ENCODE measurements at places on chromosomes 13 and 19. TPM values are rescaled to one million over a fixed set of nuclear protein-coding genes. Genes with fewer than 3 reads are reported as not detected.

DNA sequence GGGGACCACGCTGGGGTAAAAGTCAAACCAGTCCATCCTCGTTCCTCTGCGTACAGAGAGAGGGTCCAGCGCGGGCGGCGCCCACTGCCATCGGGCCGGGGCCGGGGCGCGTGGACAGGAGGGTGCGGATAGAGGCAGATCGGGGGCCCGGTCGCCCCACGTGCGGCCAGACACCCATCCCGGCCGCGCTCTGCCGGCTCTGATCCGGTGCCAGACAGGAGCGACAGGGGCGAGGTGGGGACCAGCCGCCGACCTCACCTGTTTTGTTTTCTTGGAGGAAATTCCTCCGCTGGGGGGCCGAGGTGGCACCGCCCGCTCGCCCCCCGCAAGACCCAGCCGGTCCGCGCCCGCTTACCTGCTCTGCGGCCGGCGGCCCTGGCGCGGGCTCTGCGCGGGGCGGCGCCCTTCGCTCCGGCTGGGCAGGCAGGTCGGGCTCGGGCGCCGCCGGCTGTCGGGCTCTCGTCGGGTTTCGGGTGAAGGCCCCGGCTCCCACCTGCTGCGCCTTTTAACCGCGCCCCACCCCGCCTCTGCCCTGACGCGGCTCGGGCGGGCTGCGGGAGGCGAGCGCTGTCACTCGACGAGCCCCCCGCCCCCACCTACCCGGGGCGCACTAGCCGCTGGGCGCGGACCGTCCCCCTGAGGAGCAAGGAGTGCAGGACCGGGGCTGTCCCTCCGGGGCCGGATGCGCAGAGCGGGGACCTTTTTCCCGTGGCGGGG is at the start of gene GJB6:
Gene GJB6, minus strand, starts transcription at position 481 of the 717 bp plus-strand sequence. CDS start 8,839 bp downstream, outside the sequence.
- H3K27ac ChIP-seq, result peak within 1 kb of the TSS; percentile 39
- H3K4me1 ChIP-seq, result peaks cover 7% of the 10 kb centered on the region
- H3K36me3 ChIP-seq, result no peaks in the 10 kb centered on the region
- H3K27me3 ChIP-seq, result peaks cover 50% of the 10 kb centered on the region

- no peak overlapping the region for H3K4me3 ChIP-seq
- no peaks in the 10 kb centered on the region for H3K4me1 ChIP-seq
- no peaks in the 10 kb centered on the region for H3K27me3 ChIP-seq
- peaks cover 59% of the 10 kb centered on the region for H3K36me3 ChIP-seq
These were observed 28.7 kb upstream of the EPHX3 start for GRCh38 chr19:15260939-15261338.

DNA sequence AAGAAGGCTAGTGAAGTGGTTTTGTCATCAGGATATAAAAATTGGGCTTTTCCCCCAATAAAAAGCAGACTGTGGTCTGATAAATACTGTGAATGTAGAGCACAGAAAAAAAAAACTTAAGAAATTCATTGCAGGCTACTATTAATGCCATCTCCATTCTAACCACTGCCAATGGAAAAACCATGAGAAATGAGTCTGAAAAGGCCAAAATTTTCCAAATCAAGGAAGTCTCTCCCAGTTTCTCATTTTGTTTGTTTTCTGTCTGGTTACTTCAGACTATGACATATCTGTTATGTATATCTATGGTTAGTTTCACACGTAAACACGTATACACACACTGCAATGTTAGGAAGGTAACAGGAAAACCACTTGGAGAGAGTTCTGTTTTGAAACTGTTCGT is 193.6 kb upstream of the TSC22D1 start:
- no peak for DNase-seq
- peaks cover 7% of the 10 kb centered on the region for H3K27me3 ChIP-seq
- no peak overlapping the region for H3K27ac ChIP-seq
- no peaks in the 10 kb centered on the region for H3K36me3 ChIP-seq

DNA sequence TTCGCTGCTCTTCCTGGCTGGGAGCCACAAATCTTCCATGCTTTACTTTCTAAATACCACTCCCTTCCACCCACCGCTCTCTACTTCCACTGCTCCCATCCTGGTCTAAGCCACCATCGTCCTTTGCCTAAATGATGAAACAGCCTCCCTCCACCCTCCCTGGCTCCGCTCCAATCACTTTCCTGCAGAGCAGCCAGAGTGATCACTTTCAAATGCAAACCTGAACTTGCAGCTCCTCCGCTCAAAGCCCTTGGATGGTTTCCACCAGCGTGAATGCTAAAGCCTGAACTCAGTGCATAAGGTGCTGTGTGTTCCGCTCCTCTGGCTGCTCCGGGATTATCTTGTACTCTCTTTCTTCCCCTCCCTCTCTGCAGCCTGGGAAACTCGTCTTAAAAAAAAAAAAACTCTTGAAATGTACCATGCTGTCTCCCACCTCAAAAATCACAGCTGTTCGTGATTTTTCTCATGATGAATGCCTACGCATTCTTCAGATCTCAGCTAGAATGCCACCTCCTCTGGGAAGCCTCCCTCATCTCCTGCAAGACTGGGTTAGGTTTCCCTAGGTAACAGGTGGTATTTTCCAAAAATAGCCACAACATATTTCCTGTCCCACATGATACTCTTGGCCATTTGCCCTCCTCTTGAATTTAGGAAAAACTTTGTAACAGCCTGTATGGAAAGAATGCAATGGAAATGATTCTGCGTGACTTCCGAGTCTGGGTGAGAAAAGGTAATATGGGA is 3.7 kb upstream of the SIN3B start:
- peaks cover 24% of the 10 kb centered on the region for H3K27me3 ChIP-seq
- DNase-seq, result no peak
- no peaks in the 10 kb centered on the region for H3K36me3 ChIP-seq
- H3K4me1 ChIP-seq, result peaks cover 14% of the 10 kb centered on the region
- H3K27ac ChIP-seq, result no peak overlapping the region

GRCh38 chr19:43700395-43701000 is 15.4 kb upstream of the IRGC start:
- no peaks in the 10 kb centered on the region for H3K36me3 ChIP-seq
- peak overlapping the region; percentile 81 for H3K27ac ChIP-seq
- peak overlapping the region; percentile 81 for H3K4me3 ChIP-seq
- peaks cover 18% of the 10 kb centered on the region for H3K4me1 ChIP-seq
- peaks cover 13% of the 10 kb centered on the region for H3K27me3 ChIP-seq

- H3K36me3 ChIP-seq, result no peaks in the 10 kb centered on the region
- no peaks in the 10 kb centered on the region for H3K4me1 ChIP-seq
- DNase-seq, result no peak
- no peak overlapping the region for H3K27ac ChIP-seq
- peaks cover 9% of the 10 kb centered on the region for H3K27me3 ChIP-seq
- H3K4me3 ChIP-seq, result no peak overlapping the region
These were observed 8.2 kb upstream of the PCDH9 start for GRCh38 chr13:67238277-67238859.

The OSCAR gene
- total RNA-seq, result 0.26 TPM

Measured in activated CD4-positive, alpha-beta T cell treated with anti-CD3 and anti-CD28 coated beads, Interleukin-2, amount 10 ng/mL, durations not matched to agents 24 days and 14 days (primary cell).